ENCODE measurements at places on chromosomes 1 and 21.
A peak's percentile ranks its signal among the peaks of the same experiment; 100 is the strongest.

DNA sequence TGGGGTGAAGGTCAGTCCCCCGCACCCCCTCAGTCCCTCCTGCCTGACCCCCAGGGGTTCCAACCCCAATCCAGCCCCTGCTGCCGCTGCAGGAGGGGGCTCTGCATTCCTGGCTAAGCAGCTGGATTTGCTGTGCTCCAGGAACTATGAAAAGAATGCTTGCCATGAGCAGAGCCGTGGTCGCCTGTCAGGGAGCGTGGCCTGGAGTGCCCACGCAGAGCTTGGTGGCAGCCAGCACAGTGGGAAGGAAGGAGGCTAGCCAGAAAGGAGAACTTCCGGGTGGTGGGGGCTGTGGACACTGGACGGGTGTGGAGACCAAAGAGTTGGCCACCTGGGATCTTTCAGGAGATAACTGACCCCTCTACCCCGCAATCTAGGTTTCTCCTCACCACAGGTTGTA lies 5.6 kb downstream of the COL8A2 start:
- DNase-seq, result no peak

DNA sequence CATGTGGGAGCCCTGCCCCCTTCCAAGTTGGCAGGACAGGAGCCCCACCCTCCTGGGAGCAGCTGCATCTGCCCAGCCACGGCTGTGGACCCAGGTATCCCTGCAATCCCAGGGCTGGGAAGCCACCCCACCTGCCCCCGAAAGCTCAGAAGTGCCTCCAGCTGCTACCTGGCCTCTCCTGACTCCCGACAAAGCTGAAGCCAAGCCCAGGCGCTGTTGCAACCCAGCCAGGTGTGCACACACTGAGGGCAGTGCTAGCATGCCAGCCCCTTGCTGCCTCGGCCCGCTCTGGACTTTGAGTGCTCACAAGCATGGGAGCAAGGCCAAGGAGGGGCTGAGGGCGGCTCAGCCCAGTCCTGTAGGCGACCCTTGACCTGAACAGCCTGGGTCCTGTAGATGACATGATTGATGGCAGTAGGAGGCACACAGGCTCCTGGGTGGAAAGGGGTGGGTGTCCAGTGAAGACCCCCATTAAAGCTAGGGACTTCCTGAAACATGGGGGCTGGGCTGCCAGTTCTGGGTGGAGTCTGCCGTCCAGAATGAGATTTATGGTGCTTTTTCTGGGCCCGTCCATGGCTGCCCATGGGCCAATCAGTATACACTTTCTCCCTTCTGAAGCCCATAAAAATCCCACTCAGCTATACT lies 2.8 kb upstream of the SSU72 start:
- peak; percentile 23 for DNase-seq

- no peak for DNase-seq
Observed at GRCh38 chr1:59577774-59578173, 237.0 kb upstream of the HOOK1 start.

DNA sequence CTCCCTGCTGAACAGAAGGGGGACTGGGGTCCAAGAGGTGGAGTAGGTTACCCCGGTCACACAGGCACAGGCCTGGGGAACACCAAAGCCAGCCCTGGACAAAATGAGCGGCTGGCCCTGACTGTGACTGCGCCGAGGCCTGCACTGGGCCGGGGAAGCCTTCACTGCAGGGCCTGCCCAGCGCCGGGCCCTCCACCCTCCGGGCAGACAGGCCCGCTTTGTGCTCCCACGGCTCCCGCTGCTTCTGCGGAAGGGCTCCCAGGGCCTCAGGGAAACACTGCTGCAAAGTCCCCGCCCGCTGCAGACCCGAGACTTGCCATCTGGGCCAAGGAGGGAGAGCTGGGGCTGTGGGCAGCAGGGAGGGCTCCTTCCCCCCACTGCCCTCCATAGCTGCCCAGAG lies 35.3 kb downstream of the MEGF6 start:
- no peak for DNase-seq

GRCh38 chr21:42236014-42236413 lies 17.1 kb downstream of the ABCG1 start:
- no peak for DNase-seq

- DNase-seq, result no peak
Observed at GRCh38 chr1:62268315-62268714, 50.9 kb downstream of the KANK4 start.

GRCh38 chr21:41195311-41195710 lies 27.4 kb downstream of the BACE2 start:
- no peak for DNase-seq

DNA sequence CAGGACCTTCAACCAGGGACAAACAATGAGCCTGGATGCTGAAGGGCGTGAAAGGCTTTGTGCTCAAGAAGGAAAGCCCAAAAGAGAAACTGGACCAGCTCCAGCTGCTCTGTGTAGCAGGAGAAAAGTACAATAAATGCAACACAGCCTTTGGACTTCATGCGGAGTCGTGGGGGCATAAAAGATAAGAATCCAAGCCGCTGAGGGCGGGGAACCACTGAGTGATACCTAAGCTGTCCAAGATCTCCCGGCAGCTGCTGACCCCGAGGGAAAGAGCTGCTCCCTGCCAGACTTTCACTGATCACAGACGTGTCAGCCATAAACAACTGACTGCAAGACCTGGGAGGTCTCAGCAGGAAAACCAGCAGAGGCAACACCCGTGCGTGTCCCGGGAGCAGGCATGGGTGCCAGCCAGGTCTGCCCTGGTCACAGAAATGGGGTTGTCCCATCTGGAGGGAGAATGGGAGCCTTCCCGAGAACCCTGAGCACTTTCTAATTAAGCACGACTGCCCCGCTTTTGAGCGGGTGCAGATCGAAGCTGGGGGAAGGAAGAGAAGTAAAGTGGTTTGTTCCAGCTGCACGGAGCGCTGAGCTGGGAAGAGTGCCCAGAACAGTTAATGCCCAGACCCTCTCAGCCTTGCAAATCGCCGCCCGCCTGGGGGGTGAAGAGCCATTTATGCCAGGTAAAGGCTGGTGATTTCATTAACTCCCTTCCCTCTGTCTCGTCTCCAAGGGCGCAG lies 68.3 kb upstream of the TARDBP start:
- peak; percentile 53 for DNase-seq

GRCh38 chr1:31505911-31506497 lies 70.3 kb upstream of the TINAGL1 start:
- DNase-seq, result no peak

- peak; percentile 64 for DNase-seq
Observed at GRCh38 chr1:202501281-202501680, 152.8 kb downstream of the PPP1R12B start.

DNA sequence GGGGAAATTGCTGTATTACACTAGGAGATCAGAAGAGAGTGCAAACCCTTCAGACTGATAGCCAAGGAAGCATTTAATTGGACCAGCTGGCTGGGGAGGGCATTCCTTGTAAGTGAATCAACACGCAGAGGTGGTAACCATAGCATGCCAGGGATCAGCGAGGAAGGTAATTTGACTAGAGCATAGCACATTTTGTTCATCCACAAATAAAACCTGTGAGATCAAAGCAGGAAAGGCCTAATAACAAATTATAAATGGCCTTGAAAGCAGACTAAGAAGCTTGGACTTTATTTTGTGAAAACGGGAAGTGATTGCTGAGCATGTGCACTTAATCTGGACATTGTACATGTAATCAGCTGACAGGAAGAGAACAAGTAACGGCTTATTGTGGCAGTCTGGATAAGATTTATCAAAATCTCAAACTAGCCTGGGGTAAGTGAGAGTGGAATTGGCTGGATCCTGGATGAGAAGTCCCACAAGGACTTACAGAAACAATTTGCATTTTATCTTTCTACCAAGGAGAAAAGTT lies 11.7 kb upstream of the CD55 start:
- no peak for DNase-seq

DNA sequence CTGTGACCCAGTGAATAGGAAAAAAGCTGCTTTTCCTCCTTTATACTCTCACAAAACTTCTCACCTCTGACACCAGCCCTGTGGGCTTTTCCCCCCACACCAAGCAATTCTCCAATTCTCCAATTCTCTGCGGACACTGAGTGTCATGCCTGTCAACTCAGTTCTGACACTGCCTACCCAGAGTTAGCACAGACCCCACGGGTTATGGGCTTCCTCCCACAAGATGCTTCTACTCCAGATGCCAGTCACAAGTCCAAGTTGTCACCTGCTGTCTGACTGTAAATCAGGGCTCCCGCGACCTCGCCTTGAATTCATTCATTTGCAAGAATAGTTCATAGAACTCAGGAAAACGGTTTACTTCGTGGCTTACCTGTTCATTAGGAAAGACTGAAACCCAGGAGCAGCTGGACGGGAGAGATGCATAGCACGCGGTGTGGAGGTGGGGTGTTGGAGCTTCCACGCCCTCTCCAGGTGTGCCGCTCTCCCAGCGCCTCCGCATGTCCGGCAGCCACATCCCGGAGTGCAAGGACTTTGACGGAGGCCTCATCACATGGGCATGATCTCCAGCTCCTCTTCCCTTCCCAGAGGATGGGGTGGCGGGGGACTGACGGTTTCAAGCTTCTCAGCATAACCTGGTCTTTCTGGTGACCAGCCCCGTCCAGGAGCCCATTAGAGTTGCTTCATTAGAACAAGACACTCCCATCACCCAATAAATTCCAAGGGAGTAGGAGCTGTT lies 154.7 kb downstream of the PGBD5 start:
- no peak for DNase-seq

GRCh38 chr1:174204697-174205308 lies 45.5 kb downstream of the RABGAP1L start:
- DNase-seq, result no peak

GRCh38 chr1:33439662-33440061 lies 8.8 kb upstream of the PHC2 start:
- DNase-seq, result no peak

- no peak for DNase-seq
Observed at GRCh38 chr1:59198564-59198963, 98.3 kb upstream of the FGGY start.

GRCh38 chr1:205435578-205436573 lies 14.0 kb upstream of the LEMD1 start:
- no peak for DNase-seq

DNA sequence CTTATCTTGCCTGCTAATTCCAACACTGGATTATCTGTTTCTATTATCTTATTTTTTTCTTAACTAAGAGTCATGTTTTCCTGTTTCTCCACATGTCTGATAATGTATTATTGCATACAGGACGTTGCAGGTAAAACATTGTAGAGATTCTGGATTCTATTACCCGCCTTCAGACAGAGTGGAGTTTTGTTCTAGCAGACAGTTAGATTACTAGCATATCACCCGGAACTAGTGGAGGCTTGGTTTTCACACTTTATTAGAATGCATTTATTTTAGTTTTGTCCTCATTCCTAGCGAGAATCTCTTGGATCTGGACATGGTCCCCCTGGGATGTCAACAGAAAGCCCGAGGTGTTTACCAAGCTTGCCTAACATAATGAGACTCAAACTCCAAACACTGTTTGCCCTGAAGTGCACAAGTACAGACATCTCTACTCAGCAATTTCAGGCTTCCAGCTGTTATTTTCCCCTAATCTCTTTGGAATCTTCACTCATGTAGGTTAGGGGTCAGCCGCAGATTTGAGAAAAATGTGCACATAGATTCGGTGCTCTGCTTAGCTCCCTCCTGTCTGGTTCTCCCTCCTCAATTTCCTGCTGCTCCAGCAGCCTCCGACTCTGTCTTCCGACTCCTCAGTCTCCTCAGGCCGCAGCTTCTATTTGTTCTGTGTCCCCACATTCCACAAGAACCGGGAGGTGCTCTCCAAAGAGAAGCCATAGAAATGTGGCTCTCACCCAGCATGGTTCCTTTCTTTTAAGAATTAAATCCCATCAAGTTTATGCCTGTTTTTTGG lies 36.8 kb upstream of the PTPRF start:
- DNase-seq, result peak; percentile 32

GRCh38 chr1:11546456-11546855 lies 67.5 kb downstream of the DISP3 start:
- no peak for DNase-seq

GRCh38 chr1:14929547-14930246 lies 223.8 kb upstream of the TMEM51 start:
- peak; percentile 79 for DNase-seq

DNA sequence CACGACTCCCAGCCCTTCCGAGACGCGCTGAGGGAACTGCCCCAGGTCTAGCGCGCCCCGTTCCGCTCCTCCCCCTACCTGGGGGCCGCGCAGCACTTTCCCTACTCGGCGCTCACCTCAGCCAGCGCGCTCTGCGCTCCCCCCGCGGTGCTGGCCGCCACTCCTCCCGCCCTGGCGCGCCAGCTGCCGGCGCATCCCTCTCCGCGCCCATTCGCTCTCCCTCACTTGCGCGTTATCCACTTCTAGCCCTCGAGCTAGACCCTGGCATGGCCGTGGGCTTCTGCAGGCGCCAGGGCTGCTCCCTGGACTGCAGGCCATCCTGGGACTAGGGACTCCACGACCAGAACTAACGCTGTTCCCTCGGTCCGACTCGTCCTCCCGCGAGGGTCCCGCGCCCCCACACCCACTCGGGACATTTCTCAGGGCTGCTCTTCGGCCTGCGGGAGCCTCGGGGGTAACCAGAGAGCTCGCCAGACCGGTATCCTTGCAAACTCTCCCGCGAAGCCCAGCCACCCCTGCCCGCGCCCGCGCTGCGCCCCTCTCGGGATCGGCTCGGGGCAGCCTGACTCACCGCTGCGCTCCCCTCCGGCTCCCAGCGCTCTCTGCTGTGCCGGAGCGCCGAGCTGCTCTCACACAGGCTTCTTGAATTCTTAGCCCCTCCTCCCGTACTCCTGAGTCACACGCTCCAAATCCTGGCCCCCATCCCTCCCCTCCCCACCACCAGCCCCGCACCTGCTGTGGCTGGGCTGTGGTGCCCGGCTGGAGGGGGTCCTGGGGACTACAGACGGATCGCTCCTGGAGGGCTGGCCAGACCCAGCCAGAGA lies at the start of gene NGF:
Gene NGF, minus strand, starts transcription at position 617 of the 824 bp plus-strand sequence. CDS start 51,454 bp downstream, outside the sequence.
- DNase-seq, result peak; percentile 51

DNA sequence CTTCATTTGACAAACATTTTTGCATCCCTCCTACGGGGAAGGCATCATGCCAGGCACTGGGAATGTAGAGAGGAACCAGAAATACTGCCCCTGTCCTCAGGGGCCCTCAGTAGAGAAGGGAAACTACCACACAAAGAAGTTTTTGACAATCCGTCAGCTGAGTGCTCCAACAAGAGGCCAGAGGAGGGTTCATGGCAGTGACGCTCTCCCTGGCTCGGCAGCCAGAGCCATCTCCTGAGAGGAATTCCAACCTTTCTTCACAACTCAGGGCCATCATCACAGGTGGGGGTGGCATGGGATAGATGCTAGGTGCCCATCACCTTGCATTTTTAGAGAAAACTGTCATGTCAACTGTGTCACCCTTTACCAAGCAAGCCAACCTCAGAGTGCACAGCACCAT lies 154.1 kb downstream of the HIVEP3 start:
- no peak for DNase-seq

GRCh38 chr1:154485106-154485505 lies 16.9 kb upstream of the TDRD10 start:
- no peak for DNase-seq

- no peak for DNase-seq
Observed at GRCh38 chr1:209772126-209772525, 12.2 kb downstream of the C1orf74 start.

GRCh38 chr1:57796616-57797015 lies 372.8 kb upstream of the DAB1 start:
- no peak for DNase-seq

DNA sequence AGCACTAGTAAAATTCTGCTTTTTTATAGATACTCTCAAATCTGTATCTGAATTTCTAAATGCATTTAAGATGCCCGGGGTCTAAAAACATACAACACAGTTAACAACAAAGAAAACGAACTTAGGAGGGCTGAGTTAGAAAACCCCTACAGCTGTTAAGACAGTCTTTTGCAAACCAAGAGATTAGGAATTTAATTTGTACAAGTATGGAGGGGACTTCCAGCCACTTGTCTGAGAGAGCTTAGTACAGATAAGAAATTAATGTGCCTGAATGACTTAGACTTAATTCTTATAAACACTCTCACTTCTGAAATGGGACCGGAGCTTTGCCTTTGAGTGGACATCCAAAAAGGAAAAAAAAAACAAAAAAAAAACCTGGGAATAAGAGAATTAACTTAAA lies 61.6 kb downstream of the SMYD3 start:
- no peak for DNase-seq
